ENCODE measurements at places on chromosomes 3 and 15.

- H3K4me1 ChIP-seq = no peaks in the 10 kb centered on the region
- H3K4me3 ChIP-seq = no peak overlapping the region
- H3K27me3 ChIP-seq = no peaks in the 10 kb centered on the region
Observed at GRCh38 chr15:67799801-67800205, 25.5 kb upstream of the SKOR1 start.

- no peak overlapping the region for H3K4me3 ChIP-seq
- H3K27me3 ChIP-seq = peaks cover 12% of the 10 kb centered on the region
- no peaks in the 10 kb centered on the region for H3K36me3 ChIP-seq
- DNase-seq = no peak
- peaks cover 6% of the 10 kb centered on the region for H3K4me1 ChIP-seq
Observed at GRCh38 chr3:150844484-150844883, 60.8 kb downstream of the MINDY4B start.

GRCh38 chr15:62771234-62771633 lies 271.3 kb upstream of the TPM1 start:
- peaks cover 18% of the 10 kb centered on the region for H3K4me1 ChIP-seq
- no peak for DNase-seq
- H3K27me3 ChIP-seq = no peaks in the 10 kb centered on the region
- no peak overlapping the region for H3K4me3 ChIP-seq
- peaks cover 23% of the 10 kb centered on the region for H3K36me3 ChIP-seq
- peak overlapping the region; percentile 33 for H3K27ac ChIP-seq

- H3K36me3 ChIP-seq = peaks cover 6% of the 10 kb centered on the region
- no peak for DNase-seq
- no peaks in the 10 kb centered on the region for H3K4me1 ChIP-seq
- no peak overlapping the region for H3K4me3 ChIP-seq
- H3K27ac ChIP-seq = no peak overlapping the region
- no peaks in the 10 kb centered on the region for H3K27me3 ChIP-seq
Observed at GRCh38 chr15:71548401-71548807, 261.9 kb upstream of the NR2E3 start.

DNA sequence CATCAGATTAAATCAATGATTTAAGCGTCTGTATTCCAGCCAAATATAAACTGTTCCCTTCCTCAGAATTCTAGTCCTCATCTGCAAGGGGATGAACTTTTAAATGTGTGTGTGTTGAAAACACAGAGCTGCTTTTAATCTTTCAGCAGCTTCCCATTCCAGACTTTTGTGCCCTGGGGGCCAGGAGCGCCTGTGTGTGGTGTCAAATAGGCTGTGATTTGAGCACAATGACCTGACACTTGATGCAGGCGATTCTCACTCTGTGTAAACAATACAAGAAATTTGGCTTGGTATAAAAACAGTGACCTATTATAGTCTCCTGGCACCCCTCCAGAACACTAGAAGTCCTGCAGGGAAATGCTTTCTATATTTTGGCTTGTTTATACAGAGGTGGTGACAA lies 274.6 kb upstream of the ROPN1 start:
- peaks cover 6% of the 10 kb centered on the region for H3K4me1 ChIP-seq
- H3K36me3 ChIP-seq = no peaks in the 10 kb centered on the region
- H3K4me3 ChIP-seq = no peak overlapping the region
- H3K27ac ChIP-seq = no peak overlapping the region
- no peaks in the 10 kb centered on the region for H3K27me3 ChIP-seq

DNA sequence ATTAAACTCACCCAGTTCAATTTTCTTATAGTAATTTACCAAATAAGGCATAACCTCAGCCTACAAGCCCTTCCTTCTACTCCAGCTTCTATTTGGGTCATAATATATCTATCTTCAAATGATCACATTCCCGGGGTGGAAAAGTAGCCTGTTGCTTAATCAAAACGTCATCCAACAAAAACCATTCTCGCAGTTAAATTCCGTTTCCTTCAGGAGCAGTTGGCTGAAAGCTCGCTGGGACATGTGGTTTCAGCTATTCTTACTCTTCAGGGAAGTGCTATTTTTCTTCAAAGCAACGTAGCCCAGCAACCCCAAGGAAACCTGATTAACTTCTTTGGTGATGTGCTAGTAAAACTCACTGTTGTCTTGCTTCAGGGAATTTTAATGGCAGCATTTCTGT lies 59.6 kb downstream of the MAGI1 start:
- peaks cover 6% of the 10 kb centered on the region for H3K36me3 ChIP-seq
- no peak overlapping the region for H3K4me3 ChIP-seq
- no peak for DNase-seq
- no peak overlapping the region for H3K27ac ChIP-seq
- no peaks in the 10 kb centered on the region for H3K27me3 ChIP-seq

GRCh38 chr3:48129921-48130320 lies 58.3 kb downstream of the CDC25A start:
- peaks cover 5% of the 10 kb centered on the region for H3K4me1 ChIP-seq
- no peak overlapping the region for H3K4me3 ChIP-seq
- no peaks in the 10 kb centered on the region for H3K27me3 ChIP-seq
- DNase-seq = no peak
- no peaks in the 10 kb centered on the region for H3K36me3 ChIP-seq

DNA sequence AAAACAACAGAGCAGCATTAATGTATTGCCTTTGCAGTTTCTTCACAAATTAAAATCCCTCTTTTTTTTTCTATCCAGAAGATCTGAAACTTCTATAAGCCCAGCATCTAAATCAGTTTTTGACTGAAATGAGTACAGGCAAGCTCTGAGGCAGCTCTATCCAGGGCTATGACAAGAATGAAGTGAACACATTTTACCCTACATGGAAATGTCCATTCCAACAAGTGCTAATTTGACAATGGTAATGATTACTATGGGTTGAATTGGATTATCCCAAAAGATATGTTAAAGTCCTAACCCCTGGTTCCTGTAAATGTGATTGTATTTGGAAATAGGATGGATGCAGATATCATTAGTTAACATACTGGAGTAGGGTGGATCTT lies 115.7 kb downstream of the RPL22L1 start:
- DNase-seq = no peak
- H3K27me3 ChIP-seq = no peaks in the 10 kb centered on the region
- H3K27ac ChIP-seq = no peak overlapping the region
- H3K4me3 ChIP-seq = no peak overlapping the region
- no peaks in the 10 kb centered on the region for H3K36me3 ChIP-seq
- H3K4me1 ChIP-seq = peaks cover 49% of the 10 kb centered on the region

GRCh38 chr3:72255791-72256559 lies 471.0 kb upstream of the PROK2 start:
- peak overlapping the region; percentile 51 for H3K27ac ChIP-seq
- DNase-seq = peak; percentile 92
- H3K27me3 ChIP-seq = peaks cover 70% of the 10 kb centered on the region
- no peaks in the 10 kb centered on the region for H3K36me3 ChIP-seq
- H3K4me1 ChIP-seq = peaks cover 9% of the 10 kb centered on the region

- no peak overlapping the region for H3K4me3 ChIP-seq
- peaks cover 9% of the 10 kb centered on the region for H3K27me3 ChIP-seq
- H3K36me3 ChIP-seq = no peaks in the 10 kb centered on the region
- no peak overlapping the region for H3K27ac ChIP-seq
- no peak for DNase-seq
- peaks cover 21% of the 10 kb centered on the region for H3K4me1 ChIP-seq
Observed at GRCh38 chr15:51756482-51756881, 5.1 kb downstream of the TMOD2 start.

Measured in MCF 10A (cell line).